ENCODE measurements at places on chromosomes 12 and 14. TPM values are rescaled to one million over a fixed set of nuclear protein-coding genes. Genes with fewer than 3 reads are reported as not detected.

The CLEC2D gene
- total RNA-seq, result 1.2 TPM

DNA sequence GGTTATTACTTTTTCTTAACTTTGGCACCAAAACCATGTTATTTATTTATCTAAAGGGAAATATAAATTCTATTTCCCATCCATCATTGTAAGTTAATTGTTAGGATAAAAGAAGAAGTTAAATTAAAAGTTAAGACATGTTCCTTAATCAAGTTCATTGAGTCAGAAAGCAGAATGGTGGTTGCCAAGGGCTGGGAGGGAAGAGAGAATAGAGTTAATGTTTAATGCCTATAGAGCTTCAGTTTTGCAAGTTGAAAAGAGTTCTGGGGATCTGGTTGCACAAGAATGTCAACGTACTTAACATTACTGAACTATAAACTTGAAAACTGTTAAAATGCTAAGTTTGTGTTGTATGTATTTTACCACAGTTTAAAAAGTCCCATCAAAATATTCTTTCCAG lies 63.2 kb upstream of the NR2C1 start:
- no peak for DNase-seq

The ARHGAP9 gene
- total RNA-seq, result not detected

- peak; percentile 26 for DNase-seq
Measured at GRCh38 chr12:7667125-7667524, 1.4 kb upstream of the APOBEC1 start.

The HOXC6 gene
- total RNA-seq, result 0.05 TPM

The HOXC10 gene
- 0.28 TPM for total RNA-seq

- no peak for DNase-seq
Measured at GRCh38 chr12:101803978-101804377, 26.8 kb downstream of the GNPTAB start.

The RIMBP2 gene
- not detected for total RNA-seq

All from dermis blood vessel endothelial cell (primary cell).